ENCODE measurements at places on chromosomes 16 and 17.

DNA sequence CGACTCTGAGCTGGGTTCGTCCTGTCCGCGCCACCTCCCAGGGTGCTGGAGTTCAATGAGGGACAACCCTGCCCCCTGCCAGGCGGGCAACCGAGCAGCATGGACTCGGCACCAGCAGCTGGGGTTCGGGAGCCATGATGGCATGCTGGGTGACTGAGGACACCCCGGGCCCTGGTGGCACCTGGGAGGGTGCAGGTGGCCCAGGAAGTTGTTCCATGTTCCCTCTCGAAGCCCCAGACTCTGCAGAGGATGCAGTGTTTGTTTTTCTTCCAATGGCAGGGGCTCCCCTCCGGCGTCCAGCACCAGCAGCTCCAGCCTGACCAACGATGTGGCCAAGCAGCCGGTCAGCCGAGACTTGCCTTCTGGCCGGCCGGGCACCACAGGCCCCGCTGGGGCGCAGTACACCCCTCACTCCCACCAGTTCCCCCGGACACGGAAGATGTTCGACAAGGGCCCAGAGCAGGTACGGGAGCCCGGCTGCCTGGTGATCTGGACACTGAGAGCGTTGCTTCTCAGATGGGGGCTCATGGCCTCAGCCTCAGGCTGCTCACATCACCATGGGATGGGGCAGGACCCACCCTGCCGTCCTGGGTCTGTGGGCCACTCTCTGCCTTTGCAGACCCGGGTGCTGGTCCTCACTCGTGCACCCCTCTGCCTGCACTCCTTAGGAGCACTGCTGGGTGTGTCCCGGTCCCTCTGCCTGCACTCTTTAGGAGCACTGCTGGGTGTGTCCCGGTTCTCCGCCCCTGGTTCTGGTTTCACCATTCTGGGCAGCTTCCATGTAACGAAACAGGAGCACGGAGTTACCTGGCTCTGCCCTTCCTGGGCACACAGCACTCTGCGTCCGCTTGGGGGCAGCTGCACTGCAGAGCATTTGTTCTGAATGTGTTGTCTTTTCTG is 68.2 kb upstream of the CHMP6 start:
- no peak for DNase-seq

DNA sequence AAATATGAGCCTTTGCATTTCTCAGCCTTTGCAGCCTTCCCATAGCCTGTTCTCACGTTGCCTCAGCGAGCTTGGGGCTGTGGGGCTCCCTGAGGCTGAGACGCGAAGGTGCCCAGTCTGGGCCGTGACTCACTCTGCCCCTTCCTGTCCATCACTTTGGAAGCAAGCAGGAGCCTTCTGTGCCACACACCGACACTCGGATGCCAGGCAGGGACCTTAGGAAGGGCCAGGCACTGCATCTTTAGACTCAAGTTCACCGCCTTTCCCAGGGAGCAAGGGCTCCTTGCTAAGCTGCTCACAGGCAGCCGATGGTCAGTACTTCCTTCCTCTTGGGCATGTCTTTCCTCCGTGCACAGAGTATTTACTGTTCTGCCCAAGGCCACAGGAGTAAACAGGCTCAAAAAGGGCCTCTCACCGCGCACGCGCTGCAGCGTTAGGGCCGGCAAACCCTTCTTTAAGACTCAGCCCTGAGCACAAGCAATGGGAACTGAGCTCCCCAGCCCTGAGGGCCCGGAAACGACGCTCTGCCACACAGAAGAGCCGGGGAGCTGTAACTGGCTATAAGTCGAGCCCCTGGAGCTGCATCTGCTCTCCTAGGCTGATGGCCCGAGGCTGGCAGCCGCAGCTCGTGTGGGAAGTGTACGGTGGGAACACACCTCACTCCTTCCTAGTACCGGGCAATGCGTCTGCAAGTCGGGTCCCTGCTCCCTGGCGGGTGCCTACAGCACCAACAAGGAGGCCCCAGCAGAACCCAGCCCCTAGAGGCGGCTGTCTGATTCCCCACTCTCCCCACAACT is 7.2 kb downstream of the TIMM22 start:
- no peak for DNase-seq

- DNase-seq: peak; percentile 77
These were observed 38.8 kb downstream of the WSB1 start for GRCh38 chr17:27332485-27333409.

DNA sequence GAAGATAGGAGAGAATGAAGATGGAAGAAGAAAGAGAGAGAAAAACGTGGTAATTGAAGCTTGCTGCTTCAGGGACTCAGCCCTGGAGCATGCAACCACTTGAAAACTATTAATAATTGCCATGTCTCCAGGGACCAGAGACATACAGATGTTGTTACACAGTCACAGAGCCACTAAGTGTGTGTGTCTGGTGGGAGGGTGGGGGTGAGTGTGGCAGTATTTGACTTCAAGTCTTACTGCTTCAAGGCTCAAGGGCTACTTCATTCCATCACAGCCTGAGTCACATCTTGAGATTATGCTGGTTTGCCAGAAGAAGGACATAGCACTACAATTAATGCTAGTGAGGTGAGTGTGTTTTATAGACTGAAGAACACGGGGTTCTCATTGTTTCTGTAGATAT is 202.2 kb downstream of the CDH8 start:
- no peak for DNase-seq

GRCh38 chr17:55437159-55437605 is 15.5 kb upstream of the MMD start:
- DNase-seq: no peak

Data from stimulated activated CD8-positive, alpha-beta memory T cell treated with anti-CD3 and anti-CD28 coated beads, Interleukin-15, amount 100 ng/mL, for 1 hour (primary cell).